ENCODE measurements at places on chromosomes 13 and 19.

DNA sequence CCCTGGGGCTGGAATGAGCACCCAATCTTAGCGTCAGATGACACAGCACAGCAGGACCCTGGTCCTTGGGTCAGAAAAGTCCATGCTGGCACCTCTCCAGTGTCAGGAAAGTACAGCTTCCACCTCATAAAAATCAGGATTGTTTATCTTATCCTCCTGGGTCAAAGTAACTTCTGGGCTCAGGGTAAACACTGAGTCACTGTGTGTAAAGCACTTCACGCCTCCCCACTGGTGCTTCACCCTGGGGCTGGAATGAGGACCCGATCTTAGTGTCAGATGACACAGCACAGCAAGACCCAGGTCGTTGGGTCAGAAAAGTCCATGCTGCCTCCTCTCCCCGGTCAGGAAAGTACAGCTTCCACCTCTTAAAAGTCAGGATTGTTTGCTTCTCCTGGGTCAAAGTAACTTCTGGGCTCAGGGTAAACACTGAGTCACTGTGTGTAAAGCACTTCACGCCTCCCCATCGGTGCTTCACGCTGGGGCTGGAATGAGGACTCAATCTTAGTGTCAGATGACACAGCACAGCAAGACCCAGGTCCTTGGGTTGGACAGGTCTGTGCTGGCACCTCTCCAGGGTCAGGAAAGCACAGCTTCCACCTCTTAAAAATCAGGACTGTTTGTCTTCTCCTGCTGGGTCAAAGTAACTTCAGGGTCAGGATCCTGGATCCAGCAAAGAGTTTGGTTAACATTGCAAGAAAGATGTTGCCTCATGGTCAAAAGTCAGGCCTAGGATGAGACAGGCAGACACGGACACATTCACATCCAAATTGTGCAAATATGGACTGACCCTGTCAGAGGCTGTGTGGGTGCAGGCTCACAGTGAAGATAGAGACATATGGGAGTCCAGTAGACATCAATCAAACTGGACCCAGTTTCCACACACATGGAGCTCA lies 39.2 kb upstream of the CYP2A7 start:
- DNase-seq, result no peak

GRCh38 chr13:48265217-48265815 lies 32.3 kb downstream of the ITM2B start:
- DNase-seq, result no peak

DNA sequence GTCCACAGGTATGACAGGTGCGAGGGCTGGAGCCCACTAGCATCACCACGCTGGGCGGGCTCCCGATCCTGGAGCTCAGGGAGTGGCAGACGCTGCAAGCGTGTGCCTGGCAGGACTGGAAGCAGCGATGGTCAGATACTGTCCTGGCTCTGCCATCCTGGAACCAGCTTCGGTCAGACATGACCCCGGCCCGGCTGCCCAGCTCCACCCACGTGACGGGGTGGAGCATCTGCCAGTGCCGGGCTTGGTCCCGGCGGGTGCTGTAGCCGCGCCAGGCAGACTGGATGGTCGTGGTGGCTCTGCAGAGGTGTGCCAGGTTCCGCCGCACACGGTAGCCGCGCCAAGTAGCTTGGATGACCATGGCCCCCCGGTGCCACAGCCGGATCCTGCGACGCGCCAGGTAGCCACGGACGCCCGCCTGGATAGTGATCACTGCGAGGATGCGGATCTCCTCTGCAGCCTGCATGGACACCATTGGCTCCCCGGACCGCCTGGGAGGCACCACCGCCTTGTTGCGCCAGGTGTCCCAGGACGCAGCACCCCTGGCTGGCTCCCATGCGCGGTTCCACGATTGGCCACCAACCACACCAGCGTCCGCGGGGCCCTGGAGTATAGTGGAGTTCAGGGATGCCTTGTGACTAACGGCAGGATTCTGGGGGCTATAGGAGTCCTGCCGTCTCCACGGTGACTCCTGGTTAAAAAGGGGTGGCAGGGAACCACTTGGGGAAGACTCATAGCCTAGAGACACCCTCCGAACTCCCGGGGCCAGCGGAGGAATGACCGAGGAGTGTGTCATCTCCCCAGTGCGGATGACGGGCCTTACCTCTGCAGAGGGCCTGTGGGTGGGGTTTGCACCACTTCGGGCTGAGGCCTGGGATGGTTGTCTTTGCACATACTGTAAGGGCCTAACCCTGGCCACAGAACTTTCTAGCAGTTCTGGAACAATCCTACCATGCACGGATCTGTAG lies 16.5 kb downstream of the IQCN start:
- no peak for DNase-seq

DNA sequence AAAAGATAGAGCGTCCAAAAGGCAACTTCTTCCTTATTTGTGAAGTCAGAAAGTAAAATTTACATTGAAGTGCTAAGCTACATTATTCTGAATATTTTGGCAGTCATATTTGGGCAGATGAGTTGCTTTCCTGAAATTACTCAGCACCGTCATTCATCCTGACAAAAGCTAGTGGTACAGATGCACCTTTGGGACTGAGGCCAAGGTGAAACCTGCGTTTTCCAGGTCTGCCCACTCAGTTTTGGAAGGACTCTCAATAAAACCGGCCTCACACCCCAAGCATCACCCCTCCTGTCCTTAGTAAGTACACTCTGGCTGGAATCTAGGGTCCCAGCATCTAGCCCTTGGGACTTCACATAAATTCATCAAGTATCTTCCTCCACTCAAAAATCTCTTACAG lies 187.5 kb downstream of the TM9SF2 start:
- no peak for DNase-seq

DNA sequence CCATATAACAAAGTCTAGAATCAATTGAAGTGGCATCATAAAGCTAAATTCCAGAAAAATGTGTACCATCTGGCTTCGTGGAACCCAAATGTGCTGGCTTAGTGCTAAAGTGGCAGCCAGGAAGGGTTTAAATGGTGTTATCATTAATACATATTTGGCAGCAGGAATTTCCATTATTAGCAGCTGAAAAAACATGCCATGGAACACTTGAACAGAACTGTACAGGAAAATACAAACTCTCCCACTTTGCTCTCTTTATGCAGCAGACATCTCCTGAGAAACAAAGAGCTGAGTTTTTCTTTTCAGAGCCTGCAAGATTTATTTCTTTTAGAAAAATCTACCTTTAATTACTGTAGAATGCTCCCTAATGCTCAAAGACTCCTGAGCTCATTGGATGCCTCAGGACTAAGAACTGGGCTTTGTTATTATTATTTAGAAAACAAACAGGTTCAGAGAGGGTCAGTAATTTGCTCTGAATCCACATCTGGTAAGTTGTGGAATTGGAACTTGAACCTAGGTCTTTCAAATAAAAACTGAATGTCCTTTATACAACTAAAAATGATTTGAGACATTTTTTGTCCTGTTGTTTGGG lies 179.0 kb downstream of the LACC1 start:
- DNase-seq, result no peak

DNA sequence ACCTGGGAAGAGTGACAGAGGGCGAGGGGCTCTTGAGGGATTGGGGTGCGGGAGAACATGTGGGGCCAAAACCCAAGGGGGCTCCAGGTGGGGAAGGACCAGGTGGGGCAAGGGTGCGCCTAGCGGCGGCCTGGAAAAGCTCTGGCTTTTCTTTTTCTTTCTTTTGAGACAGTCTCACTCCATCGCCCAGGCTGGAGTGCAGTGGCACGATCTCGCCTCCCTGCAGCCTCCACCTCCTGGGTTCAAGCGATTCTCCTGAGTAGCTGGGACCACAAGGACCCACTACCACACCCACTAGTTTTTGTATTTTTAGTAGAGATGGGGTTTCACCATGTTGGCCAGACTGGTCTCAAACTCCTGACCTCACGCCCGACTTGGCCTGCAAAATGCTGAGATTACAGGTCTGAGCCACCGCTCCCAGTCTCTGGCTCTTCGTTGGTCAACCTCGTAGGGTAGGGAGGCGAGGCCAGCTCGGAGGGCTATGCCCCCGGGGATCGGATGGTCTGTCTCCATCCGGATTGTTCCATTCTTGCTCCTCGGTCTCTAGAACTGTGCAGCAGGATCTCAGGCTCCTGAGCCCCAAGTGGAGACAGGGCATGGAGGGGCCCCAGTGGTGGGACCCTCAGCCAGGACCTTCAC lies 3.7 kb downstream of the GADD45B start:
- no peak for DNase-seq

GRCh38 chr13:48682436-48682835 lies 28.7 kb downstream of the CYSLTR2 start:
- no peak for DNase-seq

DNA sequence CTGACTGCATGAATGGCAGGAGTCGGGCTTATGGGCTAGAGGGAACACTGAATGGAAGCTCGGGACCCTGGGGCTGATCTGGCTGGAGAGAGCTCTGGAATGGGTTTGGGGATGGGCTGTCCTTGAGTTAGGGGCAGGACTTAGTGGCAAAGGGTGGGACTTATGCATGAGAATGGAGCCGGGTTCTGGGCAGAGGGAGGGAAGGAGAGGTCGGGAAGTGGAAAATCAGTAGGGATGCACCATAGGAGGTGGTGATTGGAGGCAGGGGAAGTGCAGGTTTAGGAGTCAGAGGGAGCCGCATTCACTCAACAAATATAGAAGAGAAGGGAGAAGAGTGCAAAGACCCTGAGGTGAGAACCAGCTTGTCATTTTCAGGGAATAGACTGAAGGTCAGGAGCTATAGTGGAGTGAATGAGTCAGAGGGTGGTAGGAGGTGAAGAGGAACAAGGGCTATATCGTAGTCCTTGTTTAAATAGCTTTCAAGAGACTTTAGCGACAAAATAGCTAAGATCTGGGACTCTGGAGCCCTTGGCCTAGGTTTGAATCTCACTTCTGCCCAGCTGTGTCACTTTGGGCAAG lies 748 bp downstream of the RAB4B start:
- DNase-seq, result no peak

GRCh38 chr19:35734273-35734672 lies 8.0 kb downstream of the IGFLR1 start:
- DNase-seq, result no peak

DNA sequence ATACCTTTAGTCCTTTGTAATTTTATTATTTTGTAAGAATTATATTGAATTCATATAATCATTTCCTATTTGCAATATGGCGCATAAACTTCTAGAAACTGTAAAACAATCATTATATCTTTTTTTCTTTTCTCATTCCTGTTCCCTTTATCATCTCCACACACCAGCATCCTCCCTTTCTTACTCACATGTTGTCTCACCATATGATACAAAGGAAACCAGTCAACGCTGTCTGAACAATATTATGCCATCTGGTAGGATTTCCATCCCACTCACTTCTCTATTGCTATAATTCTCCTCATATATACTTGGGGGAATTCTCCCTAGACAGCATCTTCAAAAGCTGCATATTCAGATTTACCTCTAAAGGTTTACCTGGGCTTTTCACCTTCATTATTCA lies 389.8 kb downstream of the NDFIP2 start:
- DNase-seq, result no peak

DNA sequence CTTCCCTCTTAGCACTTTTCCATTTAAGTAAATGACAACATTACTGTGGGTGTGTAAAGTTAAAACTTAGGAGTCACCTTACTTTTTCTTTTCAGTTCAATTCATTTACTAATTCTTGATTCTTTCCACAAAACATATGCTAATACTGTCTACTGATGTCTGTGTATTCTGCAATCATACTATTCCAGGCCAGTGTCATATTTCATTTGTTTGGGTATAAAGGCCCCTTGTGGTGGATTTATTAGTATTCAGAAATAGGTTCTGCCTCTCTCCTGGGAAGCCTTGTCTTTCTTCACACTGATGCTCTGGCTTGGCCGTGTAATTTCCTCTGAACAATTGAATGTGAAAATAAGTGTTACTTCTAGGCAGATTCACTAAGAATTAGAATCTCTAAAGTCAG lies 621.9 kb upstream of the SPRY2 start:
- no peak for DNase-seq

DNA sequence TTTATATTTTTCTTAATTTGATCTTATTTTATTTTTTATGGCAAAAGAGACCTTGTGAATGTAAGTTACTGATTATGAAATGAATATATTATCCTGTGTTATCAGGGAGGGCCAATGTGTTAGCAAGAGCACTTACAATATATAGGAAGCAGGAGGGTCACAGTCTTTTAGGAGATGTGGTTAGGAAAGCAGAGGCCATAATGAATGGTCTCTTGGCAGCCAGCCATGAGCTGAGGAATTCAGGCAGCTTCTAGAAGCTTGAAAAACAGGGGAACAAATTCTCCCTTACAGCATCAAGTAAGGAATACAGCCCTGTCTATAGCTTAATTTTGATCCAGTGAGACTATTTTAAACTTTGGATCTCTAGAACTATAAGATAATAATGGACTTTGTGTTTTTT lies 2374.6 kb downstream of the PCDH9 start:
- no peak for DNase-seq

- DNase-seq, result no peak
These were observed 5.2 kb downstream of the LCP1 start for GRCh38 chr13:46176756-46177155.

DNA sequence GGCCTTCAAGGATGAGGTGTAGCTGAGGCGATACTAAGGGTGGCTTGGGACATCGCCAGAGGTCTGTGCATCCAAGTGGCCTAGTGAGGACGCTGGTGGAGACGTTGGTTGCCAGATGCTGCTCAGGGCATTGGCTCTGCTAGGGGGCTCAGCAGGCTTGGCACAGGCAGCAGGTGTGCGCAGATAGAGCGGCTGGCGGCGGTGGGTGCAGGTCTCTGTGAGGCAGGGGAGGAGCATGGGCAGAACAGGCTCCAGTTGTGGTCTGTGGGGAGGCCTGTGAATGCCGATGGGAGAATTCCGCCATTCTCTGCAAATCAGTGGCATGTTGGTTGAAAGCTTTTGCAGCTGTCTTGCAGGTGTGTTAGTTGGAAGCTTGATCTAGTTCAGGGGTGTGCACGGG lies 21.2 kb downstream of the PRAM1 start:
- no peak for DNase-seq

- DNase-seq, result no peak
These were observed 502.3 kb downstream of the TBC1D4 start for GRCh38 chr13:74979703-74980102.

- DNase-seq, result no peak
These were observed 5.6 kb downstream of the MICOS13 start for GRCh38 chr19:5674714-5675113.

DNA sequence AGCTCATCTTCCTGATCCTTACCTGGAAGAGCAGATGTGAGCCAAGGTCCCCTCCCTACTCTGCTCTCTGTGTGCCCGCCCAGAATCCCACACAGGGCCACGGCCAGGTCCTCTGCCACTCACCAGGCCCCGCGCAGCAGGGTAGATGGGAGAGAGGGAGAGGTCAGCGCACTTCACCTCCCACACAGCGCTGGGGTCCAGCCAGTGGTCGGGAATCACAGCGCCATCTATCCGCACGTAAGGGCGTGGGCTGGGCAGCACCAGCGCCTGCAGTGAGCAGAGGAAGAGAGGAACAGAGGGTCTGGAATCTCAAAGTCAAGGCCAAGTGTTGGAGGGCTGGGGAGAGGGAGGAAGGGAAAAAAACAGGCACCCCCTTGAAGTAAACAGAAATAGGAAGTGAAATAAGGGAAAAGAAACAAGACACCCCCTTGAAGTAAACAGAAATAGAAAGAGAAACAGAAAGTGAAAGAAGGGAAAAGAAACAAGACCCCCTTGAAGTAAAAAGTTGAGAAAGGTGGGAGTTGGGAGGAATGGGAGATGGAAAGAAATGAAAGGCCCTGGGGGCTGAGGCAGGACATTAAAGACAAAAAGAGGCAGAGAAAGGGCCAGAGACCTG lies 7.0 kb upstream of the PLA2G4C start:
- no peak for DNase-seq
